T-helper 2 cell treated with Interferon-gamma antibody and Interleukin-4, amounts not matched to agents 5 μg/mL and 100 μg/mL, for 36 hours (primary cell): ENCODE measurements at places on chromosomes 7 and 10.

DNA sequence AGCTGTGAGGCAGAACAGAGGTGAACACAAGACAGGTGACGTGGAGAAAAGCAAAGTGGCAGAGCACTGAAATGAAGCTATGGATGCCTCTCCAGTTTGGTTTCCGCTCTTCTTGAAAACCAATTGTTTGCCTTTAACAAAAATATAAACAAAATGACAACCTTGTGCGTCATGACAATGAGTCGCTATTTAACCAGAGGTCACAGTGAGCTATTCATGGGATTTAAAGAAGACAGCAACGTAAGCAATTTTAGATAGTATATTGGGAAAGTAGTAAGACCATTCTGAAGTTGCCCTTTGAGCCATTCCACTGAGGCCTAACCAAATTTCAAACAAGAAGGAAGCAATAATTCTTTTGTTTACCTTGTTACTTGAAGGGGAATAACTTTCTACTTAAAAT lies 15.2 kb upstream of the LRRTM3 start:
- no peak for DNase-seq

DNA sequence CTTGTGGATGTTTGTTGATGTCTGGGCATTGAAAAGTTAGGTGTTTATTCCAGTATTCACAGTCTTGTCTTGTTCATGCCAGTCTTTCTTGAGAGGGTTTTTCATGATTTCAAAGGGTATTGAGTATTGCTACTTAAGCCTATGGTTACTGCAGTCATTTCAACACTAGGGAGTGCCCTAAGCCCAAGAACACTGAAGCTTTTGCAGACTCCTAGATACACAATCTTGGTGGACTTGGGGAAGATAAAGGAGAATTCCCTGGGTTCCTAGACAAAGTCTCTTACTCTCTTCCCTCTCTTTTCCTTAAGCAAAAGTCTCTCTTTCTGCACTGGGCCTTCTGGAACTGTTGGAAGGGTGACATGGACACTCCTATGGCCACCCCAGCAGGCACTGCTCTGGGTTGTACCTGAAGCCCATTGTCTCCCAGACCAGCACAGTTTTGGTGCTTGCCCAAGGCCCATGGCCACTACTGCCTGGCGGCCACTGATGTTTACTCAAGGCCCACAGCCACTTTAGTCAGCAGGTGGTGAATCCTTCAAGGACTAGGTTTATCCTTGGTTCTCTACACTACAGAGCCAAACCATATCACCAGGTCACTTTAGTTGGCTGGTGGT lies 24.9 kb downstream of the SAMD9 start:
- no peak for DNase-seq

DNA sequence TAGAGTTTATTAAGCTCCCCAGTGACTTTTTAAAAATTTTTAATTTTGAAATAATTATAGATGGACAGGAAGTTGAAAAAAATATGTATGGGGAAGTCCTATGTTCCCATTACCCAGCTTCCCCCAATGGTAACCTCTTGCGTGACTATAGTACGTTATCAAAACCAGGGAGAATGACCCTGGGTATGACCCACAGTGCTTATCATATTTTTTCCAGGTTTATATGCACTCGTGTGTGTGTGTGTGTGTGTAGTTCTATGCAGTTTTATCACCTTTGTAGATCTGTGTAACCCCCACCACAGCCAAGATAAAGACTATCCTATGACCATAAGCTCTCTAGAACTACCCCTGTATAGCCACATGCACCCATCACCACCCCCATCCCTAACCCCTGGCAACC lies 72.8 kb downstream of the TBXAS1 start:
- no peak for DNase-seq

DNA sequence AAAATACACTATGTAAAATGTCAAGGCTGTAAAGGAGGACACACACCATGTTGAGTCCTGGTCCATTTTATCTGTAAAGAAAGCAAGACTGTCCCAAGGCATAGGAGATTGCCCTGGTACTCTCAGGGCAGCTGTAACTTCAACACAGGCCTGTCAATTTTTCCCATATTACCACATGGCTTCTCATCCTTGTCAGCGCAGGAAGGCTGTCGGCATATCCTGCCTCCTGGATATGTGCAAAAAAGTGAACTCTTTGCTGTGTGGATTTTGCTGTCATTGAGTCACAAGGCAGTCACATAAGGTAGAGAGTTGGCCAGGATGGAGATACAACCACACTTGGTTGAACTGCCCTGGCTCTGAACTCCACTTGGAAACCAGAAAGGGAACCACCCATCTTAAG lies 8.7 kb downstream of the DUSP5 start:
- no peak for DNase-seq

- no peak for DNase-seq
These were observed 163.0 kb upstream of the LAMB4 start for GRCh38 chr7:108293149-108293612.

GRCh38 chr10:120508393-120508792 lies 51.4 kb downstream of the PLPP4 start:
- no peak for DNase-seq

- no peak for DNase-seq
These were observed 49.0 kb upstream of the TPK1 start for GRCh38 chr7:144884896-144885295.
